A673 (cell line): ENCODE measurements at places on chromosomes 16 and 17. TPM values are rescaled to one million over a fixed set of nuclear protein-coding genes. Genes with fewer than 3 reads are reported as not detected.

DNA sequence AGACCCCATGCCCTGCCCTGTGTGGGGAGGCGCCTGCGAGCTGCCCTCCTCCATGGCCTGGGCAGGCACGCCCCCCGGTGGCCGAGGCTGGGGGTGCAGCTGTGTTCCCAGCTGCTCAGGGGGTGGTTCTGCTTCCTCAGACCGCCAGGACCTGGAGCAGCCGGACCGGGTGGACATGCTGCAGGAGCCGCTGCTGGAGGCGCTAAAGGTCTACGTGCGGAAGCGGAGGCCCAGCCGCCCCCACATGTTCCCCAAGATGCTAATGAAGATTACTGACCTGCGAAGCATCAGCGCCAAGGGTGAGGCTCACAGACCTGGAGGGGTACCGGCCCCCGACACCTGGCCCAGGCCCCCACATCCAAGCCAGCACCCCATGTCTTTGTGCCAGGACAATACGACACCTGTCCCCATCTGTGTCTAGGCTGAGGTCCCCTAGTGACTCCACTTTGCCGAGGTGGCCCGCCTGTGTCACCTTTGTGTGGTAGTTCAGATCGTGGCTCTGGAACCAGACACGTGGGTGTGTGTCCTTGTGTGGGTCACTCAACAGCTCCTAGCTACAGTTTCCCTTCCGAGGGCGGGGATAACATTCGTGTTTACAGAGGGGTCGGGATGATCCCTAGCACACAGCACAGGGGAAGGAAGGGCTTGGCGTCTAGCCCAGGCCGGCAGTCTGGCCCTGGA is 9.3 kb downstream of the GJD3 start:
- peak; percentile 55 for DNase-seq

DNA sequence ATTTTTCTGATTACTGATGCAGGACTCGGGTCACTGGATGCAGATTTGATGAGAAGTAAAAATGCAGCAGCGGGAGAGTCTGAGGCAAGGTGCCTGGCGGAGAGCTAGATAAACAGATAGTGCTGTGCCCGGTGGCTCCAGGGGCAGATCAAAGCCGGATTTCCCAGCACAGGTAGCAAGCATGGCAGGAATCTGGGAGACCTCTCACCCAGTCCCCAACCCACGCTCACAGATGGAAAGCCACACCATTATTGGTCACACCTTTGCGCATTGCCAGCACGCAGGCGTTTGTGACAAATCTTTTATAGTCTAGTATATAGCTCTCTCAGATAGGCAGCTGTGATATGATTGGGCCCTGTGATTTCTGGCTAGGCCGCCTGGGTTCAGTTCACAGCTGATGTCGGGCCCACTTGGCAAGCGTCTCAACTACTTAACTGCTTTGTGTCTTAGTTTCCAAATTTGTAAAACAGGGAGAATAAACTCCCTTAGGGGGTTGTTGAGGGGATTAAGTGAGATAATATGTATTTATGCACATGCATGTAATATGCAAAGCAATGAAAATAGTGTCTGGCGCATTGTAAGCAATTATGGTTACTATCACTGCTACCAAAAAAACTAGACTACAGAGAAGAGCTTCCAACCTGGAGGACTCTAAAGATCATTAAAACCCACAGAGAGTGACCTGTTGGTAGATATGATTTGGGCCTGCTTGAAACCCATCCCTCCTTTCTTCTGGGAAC is 42.0 kb upstream of the NFAT5 start:
- no peak for DNase-seq

DNA sequence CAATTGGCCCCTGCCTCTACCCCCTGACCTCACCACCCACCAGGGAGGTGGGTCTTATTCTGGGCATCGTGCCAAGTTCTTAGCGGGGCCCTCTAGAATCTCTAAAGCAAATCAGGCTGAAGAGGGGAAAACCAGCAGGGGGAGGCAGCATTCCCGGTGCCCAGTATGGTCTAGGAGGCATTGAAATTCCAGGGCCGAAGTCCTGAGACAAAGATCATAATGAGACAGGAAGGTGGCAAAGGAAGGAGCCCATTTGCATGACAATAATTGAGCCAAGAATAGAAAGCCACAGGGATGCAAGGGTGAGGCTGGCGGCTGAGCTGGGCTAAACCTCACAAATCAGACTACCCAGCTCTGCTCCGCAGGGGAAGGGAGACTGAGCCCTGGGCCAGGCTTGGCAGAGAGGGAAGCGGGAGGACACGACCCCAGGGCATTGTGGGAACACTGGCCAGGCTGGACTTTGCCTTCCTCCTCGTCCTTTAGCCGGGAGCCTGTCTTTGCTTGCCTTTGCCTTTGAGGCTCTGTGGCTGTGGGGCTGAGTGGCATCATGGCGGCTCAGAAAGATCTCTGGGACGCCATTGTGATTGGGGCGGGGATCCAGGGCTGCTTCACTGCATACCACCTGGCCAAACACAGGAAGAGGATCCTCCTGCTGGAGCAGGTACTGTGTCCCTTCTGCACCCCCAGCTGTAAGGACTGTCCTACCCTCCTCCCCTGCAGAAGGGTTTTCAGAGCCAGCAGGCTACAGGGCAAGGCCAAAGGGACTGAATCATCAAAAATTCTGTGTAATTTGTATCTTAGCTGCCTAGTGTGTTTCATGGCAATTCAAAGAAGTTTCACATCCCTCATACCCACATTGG is at the start of gene PIPOX:
Gene PIPOX (plus strand): TSS at position 463 of the 860 bp plus-strand sequence. CDS start 85 bp downstream, at position 548.
- DNase-seq, result peak; percentile 94

DNA sequence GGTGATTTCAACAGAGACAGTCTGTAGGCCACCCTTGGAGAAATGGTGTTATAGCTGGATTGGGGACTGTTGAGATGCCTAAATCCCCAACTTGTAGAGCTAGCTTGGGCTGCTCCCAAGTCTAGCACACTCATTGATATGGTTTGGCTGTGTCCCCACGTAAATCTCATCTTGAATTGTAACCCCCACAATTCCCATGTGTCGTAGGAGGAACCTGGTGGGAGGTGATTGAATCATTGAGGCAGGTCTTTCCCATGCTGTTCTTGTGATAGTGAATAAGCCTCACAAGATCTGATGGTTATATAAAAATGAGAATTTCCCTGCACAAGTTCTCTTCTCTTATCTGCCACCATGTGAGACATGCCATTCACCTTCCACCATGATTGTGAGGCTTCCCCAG is 536.0 kb downstream of the CDH13 start:
- no peak for DNase-seq

DNA sequence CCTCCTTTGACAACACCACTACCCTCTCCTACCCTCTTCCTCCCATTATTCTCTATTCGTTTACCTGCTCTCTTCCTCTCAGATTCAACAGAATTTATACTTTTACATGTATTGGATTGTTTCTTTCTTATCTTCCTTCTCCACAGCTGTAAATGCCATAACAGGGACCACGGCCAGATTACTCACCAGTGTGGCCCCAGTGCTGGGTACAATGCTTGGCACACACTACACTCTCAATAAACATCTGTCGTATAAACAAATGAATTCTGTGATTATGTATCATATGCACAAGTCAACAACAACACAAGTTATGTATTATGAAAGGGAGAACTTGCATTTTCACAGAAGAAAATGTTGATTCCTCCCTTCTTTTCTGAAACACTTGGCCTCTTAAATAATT is 20.0 kb downstream of the AARSD1 start:
- no peak for DNase-seq

DNA sequence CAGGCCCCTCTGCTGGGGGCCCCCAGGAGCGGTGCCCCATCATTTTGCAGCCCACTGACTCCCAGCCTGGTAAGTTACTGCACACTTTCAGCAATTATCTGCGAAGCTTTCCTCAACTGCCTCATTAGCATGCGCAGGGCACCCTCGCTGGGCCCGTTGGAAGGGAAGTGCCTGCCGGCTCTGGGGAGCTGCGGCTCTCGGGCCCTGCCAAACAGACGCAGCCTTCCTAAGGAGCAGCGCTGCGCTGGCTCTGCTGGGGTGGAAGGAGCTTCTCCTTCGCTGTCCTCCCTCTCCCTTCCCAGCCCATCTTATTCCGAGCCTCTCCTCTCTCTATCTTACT is 71.0 kb downstream of the RBBP6 start:
- peak; percentile 72 for DNase-seq

Gene GFAP
- not detected in 2 replicates for total RNA-seq

Gene SHMT1
- 54.0 and 63.5 TPM in 2 replicates for total RNA-seq
